Activated naive CD8-positive, alpha-beta T cell treated with anti-CD3 and anti-CD28 coated beads, Interleukin-2, amount 50 U/mL, for 16 hours (primary cell): ENCODE measurements at places on chromosomes 16 and 17.
A peak's percentile ranks its signal among the peaks of the same experiment; 100 is the strongest.

DNA sequence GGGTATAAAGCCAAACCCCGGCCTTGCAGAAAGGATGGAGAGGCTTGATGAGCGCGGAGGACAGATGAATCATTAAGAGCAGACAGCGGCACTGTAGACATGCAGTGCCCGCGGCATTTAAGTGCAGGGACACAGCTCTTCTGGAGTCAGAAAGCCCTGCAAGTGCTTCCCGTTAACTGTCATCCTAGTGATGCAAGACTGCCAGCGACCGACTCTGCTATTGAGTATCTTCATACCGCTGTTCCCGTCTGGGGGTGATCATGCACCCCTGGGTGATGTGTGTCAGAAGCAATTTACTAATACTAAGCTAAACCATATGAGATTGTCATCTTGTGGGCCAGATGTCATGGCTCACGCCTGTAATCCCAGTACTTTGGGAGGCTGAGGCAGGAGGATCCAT, 101.0 kb downstream of the ABCC6 start:
- DNase-seq = no peak

DNA sequence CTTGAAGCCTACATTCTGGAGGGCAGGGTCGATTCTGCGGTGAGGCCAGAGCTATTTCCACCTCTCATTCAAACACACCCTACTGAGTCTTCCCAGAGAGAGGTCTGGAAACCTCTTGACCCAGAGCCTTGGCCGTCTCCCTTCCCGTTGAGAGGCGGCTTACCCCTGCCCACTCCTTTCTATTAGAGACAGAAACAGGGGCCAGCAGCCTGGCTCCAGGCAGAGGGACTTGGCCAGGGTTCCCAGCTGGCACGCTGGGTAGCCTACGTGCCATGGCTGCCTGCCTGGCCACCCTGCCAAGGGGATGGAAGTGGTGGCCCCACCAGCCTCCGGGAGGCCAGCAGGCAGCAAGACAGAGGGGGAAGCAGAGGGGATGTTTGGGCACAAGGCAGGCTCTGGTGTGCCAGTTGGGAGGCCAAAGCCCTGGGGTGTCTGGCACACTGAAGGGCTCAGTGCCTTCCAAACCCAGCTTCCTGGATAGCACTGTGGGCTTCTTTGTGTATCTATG, 6.0 kb downstream of the STAC2 start:
- no peak for DNase-seq

DNA sequence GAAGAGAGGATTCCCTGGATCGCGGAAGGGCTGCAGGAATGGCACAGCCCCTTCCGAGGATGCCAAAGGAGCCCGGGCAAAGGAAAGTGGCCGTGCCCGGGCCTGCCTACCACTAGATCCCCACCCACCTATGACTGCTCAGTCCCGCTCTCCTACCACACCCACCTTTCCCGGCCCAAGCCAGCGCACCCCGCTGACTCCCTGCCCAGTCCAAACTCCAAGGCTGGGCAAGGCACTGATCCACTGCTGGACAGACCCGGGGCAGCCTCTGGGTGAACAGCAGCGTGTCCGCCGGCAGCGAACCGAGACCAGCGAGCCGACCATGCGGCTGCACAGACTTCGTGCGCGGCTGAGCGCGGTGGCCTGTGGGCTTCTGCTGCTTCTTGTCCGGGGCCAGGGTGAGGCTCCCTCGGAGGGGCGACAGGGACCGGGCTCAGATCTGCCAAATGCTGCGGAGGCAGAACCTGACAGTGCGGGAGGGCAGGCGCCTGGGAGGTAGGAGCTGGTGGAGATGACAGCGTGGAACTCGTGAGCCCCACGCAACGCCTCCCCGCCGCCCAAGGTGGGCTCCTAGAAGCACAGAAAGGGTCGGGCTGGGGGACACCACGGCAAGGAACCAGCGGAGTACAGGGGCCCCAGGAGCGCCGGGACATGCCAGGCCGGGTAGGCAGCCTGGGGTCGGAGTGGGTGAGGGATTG, at the start of gene CES2:
TSS of gene CES2 (plus strand) at position 203 of the 698 bp plus-strand sequence. CDS start at position 323, 120 bp downstream.
- DNase-seq = no peak

GRCh38 chr17:4852567-4853207, 19.5 kb downstream of the MINK1 start:
- DNase-seq = no peak

DNA sequence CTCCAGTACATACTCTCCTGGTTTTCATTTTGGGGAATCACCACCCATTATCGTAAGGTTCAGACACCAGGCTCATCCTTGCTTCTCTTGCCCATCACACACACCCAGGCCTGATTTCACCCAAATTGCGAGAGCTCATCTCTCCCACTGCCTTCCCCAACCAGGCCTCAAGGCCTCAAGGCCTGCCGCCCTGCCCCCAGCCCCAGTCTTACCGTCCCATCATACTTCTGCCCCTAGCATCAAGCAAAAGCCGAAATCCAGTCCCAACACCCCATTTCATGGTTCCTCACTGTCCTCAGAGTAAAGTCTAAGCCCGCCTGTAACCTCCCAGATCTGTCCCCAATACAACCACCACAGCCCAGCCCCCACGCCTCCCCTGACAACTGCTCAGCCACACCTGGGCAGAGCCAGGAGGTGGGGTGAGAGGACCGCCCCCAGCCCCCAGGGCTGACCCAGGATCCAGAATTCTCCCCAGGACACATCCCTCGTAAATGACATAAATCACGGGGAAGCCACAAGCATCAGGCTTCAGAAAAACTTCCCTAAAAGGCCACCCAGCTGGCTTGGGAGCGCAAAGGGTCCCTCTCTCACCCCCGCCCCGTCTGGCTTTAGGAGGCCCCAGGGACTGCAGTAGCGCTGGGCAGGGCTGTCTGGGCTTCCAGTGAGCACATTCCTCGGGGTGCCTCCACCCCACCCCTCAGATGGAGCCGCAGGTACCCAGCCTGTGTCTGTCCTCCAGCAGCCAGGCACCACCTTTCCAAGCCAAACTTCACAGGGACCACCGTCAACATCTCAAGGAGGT, 9.6 kb upstream of the P2RX1 start:
- DNase-seq = no peak

GRCh38 chr17:62405451-62405850, 18.2 kb upstream of the METTL2A start:
- no peak for DNase-seq

DNA sequence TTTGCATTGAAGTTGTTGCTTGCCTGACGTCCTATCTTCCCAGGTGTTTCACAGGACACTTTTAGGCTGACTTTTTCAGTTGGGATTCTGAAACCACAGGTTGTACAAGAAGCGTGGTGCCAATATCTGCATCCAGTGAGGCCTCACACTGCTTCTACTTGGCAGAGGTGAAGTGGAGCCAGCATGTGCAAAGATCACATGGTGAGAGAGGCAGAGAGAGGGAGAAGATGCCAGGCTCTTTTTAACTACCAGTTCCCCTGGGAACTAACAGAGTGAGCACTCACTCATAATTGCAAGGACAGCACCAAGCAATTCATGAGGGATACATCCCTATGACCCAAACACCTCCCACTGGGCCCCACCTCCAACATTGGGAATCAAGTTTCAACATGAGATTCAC, 5.8 kb upstream of the ABCA6 start:
- no peak for DNase-seq

DNA sequence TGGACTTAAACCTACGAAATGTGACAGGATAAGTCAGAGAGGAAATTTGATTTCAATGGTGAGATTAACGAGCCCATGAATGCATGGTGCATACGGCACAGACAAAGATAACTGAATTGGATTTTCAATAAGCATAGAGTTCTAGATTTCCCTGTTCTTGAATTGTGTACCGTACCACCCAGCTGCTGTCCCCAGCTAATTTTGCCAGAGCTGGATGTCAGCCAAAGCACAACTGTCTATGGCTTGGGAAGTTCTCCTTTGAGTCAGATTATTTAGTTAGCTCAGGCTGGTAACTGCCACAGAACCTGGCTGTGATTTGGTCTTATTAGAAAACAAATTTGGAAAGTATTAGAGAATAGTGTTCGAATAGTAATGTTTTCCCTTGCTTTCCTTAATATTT, 143.1 kb downstream of the CDH13 start:
- no peak for DNase-seq

DNA sequence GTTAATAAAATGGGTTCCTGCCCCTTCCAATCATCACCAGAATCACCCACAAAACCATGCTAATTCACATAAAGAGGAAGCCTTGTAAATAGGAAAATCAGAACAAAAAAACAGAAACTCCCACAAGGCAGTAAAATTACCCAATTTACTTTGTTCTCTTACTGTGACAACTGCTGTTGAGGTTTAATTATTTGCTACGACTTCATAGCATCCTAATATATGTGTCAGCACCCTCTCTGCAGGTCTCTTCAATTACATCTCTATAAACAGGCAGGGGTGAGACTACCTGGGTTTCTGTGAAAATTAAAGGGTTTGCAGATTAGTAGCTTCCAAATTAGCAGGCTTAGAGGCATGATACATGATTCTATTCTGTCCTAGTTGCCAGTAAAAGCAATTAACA, 2.7 kb downstream of the WDR59 start:
- no peak for DNase-seq

GRCh38 chr17:63698886-63699637, 863 bp downstream of the LIMD2 start:
- peak; percentile 76 for DNase-seq

DNA sequence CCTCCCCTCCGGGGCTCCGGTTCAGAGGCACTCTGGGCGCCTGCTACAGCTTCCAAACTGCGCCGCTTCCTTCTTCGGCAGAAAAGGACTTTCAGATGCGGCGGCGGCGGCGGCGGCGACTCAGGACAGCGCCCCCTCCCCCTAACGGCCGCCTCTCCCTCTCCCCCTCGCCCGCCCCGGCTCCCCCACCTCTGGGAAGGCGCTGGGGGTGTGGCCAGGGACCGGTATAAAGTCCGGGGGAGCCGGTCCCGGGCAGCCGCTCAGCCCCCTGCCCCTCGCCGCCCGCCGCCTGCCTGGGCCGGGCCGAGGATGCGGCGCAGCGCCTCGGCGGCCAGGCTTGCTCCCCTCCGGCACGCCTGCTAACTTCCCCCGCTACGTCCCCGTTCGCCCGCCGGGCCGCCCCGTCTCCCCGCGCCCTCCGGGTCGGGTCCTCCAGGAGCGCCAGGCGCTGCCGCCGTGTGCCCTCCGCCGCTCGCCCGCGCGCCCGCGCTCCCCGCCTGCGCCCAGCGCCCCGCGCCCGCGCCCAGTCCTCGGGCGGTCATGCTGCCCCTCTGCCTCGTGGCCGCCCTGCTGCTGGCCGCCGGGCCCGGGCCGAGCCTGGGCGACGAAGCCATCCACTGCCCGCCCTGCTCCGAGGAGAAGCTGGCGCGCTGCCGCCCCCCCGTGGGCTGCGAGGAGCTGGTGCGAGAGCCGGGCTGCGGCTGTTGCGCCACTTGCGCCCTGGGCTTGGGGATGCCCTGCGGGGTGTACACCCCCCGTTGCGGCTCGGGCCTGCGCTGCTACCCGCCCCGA, at the start of gene IGFBP4:
TSS of gene IGFBP4 (plus strand) at position 255 of the 792 bp plus-strand sequence. CDS start at position 541, 286 bp downstream.
- DNase-seq = peak; percentile 21

GRCh38 chr17:65403626-65404025, 157.8 kb downstream of the AXIN2 start:
- no peak for DNase-seq

DNA sequence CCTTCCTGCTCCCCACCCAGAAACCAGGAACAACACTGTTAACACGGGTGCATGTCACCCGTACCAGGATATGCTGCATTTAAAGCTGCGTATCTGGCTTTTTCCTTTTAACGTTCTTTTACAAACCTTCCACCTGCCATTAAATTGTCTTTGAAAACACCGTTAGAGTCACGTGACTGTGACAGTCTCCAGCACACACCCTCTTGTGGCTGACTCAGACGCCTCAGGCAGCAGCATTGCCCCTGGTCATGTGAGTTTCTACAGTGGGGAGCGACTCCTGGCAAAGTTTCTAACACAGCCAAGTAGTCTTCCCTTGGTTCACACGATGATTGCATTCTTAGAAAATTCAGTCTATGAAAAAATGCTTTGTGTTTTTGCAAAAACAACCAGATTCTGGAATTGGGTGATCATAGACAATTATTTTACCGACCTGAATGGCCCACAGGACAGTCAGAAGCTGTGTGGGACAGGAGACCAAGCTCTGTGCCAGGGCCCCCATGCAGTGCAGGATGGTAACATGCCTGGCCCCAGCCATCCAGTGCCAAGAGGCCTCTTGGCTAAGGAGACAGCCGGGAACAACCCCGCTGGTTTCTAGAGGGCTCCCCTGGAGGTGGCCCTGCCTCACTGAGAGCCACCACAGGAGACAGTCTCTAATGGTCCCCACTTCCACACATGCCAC, 199.1 kb downstream of the KATNIP start:
- DNase-seq = no peak

GRCh38 chr17:37219876-37220606, 155.7 kb upstream of the C17orf78 start:
- DNase-seq = no peak

DNA sequence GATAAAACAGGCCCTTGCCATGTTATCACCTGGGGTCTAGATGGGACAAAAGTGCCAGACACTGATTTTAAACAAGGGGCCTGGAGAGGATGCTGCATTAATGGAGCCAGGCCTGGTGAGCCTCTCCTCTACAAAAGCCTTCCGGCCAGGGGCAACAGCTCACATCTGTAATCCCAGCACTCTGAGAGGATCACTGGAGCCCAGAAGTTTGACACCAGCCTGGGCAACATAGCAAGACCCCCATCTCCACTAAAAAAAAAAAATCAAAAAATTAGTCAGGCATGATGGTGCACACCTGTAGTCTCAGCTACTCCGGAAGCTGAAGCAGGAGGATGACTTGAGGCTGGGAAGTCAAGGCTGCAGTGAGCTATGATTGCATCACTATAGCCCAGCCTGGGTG, 3.5 kb downstream of the GINS2 start:
- no peak for DNase-seq

DNA sequence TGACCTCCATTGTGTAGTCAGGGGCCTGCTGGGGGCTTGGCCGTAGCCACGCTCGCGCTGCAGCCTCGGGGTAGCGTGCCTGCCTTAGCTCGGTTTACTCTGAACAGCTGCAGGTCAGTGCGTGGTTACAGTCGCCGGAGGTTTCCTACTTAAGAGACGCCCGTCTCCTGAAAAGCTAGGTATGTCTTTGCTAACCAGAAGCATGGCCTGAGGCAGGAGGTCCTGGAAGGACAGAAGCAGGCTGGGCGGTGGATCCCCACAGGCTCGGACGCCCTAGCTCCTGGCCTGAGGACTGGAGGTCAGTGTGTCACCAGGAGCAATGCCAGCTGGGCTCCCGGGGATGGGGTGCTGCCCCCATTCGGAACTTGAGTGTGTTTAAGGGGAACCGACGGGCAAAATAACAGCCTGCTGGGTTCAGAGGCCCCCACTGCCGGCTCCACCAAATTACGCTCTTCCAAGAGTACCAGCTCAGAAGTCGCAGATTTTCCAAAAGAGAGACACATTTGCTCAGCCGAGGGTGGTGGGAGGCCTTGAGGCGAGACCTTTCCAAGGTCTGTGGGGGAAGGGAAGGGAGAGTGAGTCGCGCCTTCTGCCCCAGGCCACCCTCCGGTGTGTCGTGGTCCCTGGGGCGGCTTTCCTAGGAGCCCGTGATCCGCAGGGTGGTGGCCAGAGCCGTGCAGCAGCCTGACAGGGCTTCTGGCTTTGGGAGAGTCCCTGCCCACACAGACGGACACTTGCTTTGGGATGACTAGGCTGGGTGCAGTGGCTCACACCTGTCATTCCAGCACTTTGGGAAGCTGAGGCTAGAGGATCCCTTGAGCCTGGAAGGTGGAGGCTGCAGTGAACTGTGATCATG, 3.9 kb upstream of the GNG13 start:
- DNase-seq = no peak
